Right renal cortex interstitium (tissue), 3 donors: ENCODE measurements at places on chromosomes 2 and 18. TPM values are rescaled to one million over a fixed set of nuclear protein-coding genes. Genes with fewer than 3 reads are reported as not detected.

The AQP12A gene
- 0.47 TPM for polyA plus RNA-seq

The COLEC12 gene
- 27.9 TPM for polyA plus RNA-seq

The OR6B2 gene
- not detected for polyA plus RNA-seq

The DOCK10 gene
- polyA plus RNA-seq = 13.7 TPM

The PDIA6 gene
- 391 TPM for polyA plus RNA-seq

The CHRND gene
- polyA plus RNA-seq = 0.40 TPM

The AQP4 gene
- polyA plus RNA-seq = 0.53 TPM

The CYP26B1 gene
- 13.0 TPM for polyA plus RNA-seq

The DAPL1 gene
- 38.3 TPM for polyA plus RNA-seq
